ENCODE measurements at places on chromosomes 1 and 21.

- DNase-seq = no peak
These were observed 123.2 kb downstream of the IGSF21 start for GRCh38 chr1:18230840-18231239.

- no peak for DNase-seq
These were observed 42.5 kb upstream of the C1orf174 start for GRCh38 chr1:3942416-3943122.

- peak; percentile 90 for DNase-seq
These were observed 6.0 kb downstream of the FCRLB start for GRCh38 chr1:161727256-161727924.

GRCh38 chr1:243921111-243921510, 71.1 kb upstream of the AKT3 start:
- no peak for DNase-seq

- DNase-seq = peak; percentile 36
These were observed 8.3 kb upstream of the MPZL1 start for GRCh38 chr1:167713330-167714081.

All from astrocyte (in vitro differentiated cells and primary cell).